B cell (primary cell): ENCODE measurements at places on chromosomes 6 and 20. TPM values are rescaled to one million over a fixed set of nuclear protein-coding genes. Genes with fewer than 3 reads are reported as not detected.

GRCh38 chr6:21003780-21004541 is 469.7 kb downstream of the CDKAL1 start:
- peak overlapping the region; percentile 86 for H3K27ac ChIP-seq
- H3K4me3 ChIP-seq, result peak overlapping the region; percentile 40
- no peaks in the 10 kb centered on the region for H3K27me3 ChIP-seq
- peak; percentile 41 for DNase-seq

DNA sequence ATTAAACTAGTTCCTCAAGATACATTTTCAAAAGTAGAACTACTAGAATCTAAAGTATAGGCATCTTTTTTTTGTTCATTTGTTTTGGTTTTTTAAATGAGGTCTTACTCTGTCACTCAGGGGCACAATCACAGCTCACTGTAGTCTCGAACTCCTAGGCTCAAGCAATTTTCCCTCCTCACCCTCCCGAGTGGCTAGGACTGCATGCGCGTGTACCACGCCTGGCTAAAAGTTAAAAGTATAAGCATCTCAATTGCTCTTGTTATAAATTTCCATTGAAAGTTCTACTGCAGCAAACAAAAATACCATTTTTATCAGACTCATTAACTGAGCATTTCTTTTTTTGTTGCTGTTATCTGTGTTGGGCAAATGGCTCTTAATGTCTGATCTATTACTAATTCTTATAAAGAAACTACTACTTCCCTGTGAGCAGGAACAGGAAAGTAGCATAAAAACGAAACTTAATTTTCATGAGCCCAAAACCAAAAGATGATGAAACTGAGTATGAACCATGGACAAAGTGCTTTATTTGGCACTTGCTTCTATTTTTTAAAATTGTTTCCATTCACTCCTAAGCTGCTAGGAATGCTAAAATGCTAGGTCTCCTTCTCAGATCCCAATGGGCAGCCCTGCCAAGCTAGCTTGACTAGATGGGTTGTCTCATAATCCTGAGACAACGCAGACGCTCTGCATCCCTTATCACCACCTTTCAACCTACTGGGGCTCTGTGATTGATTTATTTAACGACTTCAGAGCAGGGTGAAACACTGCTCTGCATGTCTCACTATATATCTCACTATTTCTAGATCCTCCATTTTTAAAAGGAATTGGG is 36.9 kb downstream of the TRPC4AP start:
- peak overlapping the region; percentile 5 for H3K4me3 ChIP-seq
- DNase-seq, result no peak
- H3K27me3 ChIP-seq, result no peaks in the 10 kb centered on the region
- peaks cover 2% of the 10 kb centered on the region for H3K36me3 ChIP-seq
- no peak overlapping the region for H3K27ac ChIP-seq

DNA sequence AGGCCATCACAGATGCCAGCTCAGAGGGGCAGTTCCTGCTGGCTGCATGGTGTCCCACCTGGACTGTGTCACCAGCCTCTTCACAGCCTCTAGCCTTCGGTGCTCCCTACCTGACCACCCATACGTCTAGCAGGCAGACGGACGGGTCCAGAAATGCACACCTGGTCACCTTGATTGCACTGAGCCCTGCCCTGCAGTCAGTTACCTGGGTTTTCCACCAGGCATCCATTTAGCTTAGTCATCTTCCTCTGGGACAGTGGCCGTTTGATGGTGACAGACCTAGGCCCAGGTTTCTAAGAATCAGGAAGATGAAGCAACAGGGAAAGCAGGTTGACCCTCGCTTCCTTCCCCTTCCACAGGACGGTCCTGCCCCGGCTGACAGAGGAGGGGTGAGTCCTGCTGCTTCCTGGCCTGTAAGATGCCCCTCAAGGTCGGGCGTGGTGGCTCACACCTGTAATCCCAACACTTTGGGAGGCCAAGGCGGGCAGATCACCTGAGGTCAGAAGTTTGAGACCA is 9.8 kb upstream of the BPI start:
- no peaks in the 10 kb centered on the region for H3K27me3 ChIP-seq
- no peak for DNase-seq
- H3K4me3 ChIP-seq, result no peak overlapping the region
- H3K27ac ChIP-seq, result no peak overlapping the region
- no peaks in the 10 kb centered on the region for H3K4me1 ChIP-seq

- H3K4me3 ChIP-seq, result no peak overlapping the region
- no peak overlapping the region for H3K27ac ChIP-seq
- H3K4me1 ChIP-seq, result peaks cover 22% of the 10 kb centered on the region
- H3K36me3 ChIP-seq, result no peaks in the 10 kb centered on the region
Observed at GRCh38 chr20:57384953-57385761, 6.0 kb upstream of the RBM38 start.

- H3K27ac ChIP-seq, result no peak overlapping the region
- DNase-seq, result no peak
- no peak overlapping the region for H3K4me3 ChIP-seq
Observed at GRCh38 chr6:129751384-129751783, 41.4 kb upstream of the ARHGAP18 start.

DNA sequence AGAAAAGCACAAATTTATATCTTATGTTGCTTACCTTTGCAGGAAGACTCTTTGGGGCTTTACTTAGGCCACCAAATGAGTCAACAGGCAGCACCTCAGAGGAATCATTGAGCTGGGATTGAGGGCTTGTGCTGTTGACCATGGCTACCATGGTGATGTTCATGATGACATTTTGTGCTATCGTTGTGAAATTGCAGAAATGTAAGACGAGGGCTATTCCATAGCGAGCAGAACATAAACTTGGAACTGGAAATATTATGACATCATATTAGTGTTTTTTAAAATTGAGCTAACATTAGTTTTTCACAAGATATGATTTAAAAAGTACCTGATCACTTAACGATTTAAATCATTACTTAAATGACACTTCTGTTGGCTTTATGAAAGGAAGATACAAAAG is 11.8 kb downstream of the SLC17A3 start:
- H3K27me3 ChIP-seq, result peaks cover 11% of the 10 kb centered on the region
- no peak for DNase-seq
- H3K4me3 ChIP-seq, result no peak overlapping the region
- H3K27ac ChIP-seq, result no peak overlapping the region
- H3K4me1 ChIP-seq, result no peaks in the 10 kb centered on the region
- no peaks in the 10 kb centered on the region for H3K36me3 ChIP-seq

GRCh38 chr6:47290124-47290834 is 19.4 kb downstream of the TNFRSF21 start:
- DNase-seq, result no peak
- H3K36me3 ChIP-seq, result no peaks in the 10 kb centered on the region
- no peak overlapping the region for H3K27ac ChIP-seq
- H3K4me3 ChIP-seq, result no peak overlapping the region
- no peaks in the 10 kb centered on the region for H3K4me1 ChIP-seq

NOL4L gene
- 6.5 and 7.6 TPM in 2 replicates for total RNA-seq
